Ascending aorta (tissue), 2 donors: ENCODE measurements at places on chromosomes 2 and 18.
A peak's percentile ranks its signal among the peaks of the same experiment; 100 is the strongest.

DNA sequence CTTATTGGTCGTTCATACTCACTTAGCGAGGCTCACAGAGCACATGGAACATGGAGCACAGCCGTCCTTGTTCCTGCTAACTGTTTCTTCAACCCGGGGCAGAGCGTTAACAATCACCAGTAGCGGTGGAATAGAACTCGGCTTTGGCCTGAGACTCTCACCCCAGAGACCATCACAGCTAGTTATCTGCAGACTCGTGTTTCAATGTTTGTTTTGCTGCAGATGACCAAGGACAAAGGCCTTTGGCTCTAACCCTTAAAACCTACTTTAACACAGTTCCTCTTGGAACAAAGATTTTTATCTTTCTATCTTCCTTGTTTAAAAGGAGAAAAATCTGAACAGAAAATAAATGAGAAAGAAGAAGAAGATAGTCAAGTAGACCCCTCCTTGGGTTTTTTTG lies 320.2 kb upstream of the UBE2E3 start:
- DNase-seq, result no peak

DNA sequence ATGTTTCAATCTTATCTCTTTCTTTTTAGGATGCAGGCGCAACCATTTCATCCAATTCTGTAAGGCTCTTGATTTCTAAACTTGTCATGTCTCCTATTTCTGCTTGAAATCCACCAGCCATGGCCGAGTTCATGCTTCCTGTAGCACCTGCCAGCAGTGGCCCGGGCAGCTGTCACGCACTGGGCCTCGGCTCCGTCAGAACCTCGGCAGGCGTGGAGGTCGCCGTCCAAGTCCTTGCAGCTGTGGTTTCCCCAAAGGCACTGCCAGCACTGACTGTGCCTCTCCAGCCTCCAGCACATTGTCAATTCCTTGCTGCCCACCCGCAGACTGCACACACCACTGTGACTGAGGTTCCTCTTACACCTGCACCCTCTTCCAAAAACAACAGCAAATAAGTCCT lies 188.7 kb upstream of the SALL3 start:
- DNase-seq, result no peak

- DNase-seq, result no peak
Measured at GRCh38 chr2:151668737-151669136, 65.5 kb downstream of the NEB start.

DNA sequence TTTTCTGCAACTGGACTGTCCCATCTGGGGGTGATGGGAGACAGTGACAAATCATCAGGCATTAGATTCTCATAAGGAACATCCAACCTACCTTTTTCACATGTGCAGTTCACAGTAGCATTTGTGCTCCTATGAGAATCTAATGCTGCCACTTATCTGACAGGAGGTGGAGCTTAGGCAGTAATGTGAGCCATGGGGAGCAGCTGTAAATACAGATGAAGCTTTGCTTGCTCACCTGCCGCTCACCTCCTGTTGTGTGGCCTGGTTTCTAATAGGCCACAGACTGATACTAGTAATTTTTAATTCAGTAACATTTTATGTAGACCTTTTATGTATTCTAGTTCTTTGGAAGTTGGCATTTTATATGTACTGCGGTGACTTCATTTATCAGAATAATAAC lies 180.1 kb upstream of the SPOPL start:
- no peak for DNase-seq

DNA sequence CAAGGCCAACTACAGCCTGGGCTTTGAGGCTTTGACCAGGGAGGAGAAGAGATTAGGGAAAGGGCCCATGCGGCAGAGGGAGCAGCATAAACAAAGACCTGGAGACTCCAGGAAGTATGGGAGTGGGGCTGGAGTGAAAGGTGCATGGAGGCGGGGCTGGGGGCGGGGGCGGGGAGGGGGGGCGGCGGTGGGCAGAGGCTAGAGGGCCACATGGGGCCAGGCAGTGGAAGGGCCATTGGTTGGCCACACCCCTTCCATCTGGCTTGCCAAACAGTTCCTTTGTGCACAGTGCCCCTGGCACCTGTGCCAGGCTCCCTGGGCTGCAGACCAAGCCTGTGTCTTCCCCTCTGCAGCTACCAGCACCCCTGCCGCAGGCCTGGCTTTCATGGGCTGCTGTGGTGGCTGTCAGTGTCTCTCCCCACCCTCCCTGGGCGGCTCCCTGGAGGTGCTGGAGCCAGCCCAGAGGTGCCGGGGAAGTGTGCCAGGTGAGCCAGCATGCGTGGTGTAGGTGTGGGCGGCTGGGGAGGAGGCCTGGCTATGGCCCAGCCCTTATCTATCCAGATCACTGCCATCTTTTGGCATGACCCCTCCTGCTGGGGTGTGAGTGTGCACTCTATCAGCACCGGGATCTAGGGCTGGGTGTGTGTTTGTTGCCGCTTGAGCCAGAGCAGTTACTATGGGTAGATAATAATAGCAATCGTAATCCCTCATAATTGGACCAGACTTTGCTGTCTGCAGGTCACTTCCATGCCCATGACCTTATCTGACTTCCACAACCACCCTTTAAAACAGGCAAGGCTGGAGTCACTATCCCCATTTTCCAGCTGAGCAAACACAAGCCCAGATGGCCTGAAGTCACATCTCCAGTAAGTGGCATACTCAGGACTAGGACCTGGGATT lies 30.5 kb downstream of the DNMT3A start:
- no peak for DNase-seq

DNA sequence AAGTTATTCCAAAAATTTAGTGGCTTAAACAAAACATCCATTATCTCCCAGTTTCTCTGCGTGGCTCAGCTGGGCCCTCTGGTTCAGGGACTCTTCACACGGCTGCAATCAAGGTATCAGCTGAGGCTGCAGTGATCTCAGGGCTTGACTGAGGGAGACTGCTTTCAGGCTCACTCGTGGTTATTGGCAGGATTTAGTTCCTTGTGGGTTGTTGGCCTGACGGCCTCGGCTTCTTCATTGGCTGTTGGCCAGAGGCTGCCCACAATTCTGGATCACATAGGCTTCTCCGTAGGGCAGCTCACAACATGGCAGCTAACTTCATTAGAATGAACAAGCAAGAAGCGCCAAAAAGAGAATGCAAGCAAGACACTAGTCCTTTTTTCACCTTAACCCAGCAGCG lies 90.1 kb downstream of the ABI2 start:
- no peak for DNase-seq

GRCh38 chr2:98734823-98735260 lies 3.9 kb upstream of the MGAT4A start:
- DNase-seq, result no peak

GRCh38 chr2:66105066-66105753 lies 329.7 kb upstream of the MEIS1 start:
- DNase-seq, result no peak

DNA sequence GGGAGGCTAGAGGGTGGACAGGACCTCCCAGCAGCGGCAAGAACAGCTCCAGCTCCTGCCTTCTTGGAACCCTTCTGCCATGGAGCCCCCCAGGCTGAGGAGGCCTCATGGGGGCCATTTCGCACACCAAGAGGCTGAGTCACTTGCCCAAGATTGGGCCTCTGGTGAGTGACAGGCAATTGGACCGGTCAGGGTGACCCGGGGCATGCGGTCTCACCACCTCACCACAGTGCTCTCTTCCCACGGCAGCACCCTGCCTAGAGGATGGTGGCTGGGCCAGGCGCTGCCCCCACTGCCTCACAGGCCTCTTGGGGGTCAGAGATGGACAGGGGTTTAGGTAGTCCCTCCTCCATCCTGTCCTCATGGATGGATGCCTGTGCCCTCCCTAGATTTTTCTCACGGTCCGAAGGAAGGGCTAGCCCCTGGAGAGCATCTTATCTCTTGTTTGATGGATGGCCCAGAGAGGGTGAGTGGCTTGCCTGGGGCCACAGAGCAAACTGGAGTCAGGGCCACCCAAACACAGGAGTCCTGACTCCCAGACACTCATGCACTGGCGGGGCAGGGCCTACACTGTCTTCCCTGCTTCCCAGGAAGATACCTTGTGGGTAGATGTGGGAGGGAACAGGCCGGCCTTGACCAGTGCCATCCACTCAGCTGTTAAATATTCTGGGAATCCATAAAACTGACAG lies 119.2 kb downstream of the INHBB start:
- DNase-seq, result no peak

- DNase-seq, result no peak
Measured at GRCh38 chr2:230944123-230944653, 19.1 kb upstream of the GPR55 start.

GRCh38 chr2:1701020-1701419 lies 43.3 kb downstream of the PXDN start:
- no peak for DNase-seq

GRCh38 chr2:45244928-45245327 lies 235.7 kb upstream of the SIX2 start:
- DNase-seq, result no peak

DNA sequence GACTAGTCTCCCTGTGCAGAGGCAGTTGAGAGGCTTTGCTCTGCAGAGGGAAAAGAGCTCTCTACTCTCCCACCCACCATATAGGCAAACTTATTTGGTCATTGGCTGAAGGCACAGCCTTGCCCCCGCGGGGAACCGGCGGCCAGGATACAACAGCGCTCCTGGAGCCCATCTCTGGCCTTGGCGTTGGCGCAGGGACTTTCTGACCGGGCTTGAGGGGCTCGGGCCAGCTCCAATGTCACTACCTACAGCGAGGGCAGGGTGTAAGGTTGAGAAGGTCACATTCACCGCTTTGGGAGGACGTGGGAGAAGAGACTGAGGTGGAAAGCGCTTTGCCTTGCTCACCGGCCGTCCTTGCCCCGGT lies 2.2 kb downstream of the ONECUT2 start:
- DNase-seq, result no peak

- no peak for DNase-seq
Measured at GRCh38 chr18:42069036-42069435, 114.0 kb downstream of the PIK3C3 start.

- DNase-seq, result no peak
Measured at GRCh38 chr18:70684821-70685220, 396.0 kb downstream of the SOCS6 start.

DNA sequence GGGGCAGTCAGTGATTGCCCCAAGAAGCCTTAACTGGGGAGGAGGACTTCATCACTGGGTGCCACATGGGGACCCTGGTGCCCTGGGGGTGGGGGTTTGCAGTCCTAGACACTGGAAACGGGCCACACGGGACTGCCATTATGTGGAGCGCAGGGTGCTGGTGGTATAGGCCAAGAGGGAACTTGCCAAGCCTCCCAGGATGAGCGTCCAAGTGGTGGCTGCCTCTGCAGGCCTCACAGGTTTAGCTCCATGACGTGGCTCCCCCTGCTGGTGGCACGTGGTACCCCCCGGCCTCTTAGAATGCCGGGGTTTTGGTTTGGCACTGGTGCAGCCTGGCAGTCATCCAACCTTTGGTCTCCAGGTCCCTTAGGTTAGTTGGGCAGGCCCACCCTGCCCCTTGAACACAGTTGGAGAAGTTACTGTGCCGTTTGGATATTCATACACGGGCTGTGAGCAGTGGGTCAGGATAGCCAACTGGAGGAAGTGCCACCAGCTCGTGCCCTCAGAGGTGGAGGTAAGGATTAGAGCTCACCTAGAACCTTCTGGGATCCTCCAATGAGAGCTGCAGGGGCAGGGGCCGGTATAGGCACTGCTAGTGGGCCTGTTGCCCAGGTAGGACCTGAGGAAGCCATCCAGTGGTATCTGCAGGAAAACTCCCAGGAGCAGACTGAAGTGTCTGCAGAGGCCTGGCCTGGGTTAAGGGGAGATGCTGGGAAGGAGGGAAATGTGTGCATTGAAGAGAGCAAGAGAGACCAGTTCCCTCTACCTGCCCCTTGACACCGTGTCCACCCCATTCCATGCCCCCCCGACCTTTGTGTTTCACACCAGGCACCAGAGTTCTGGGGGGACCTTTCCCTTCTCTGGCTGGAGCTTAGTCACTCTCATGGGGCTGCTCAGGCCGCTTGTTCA lies 5.7 kb downstream of the PTMA start:
- DNase-seq, result peak; percentile 95

- no peak for DNase-seq
Measured at GRCh38 chr2:70790136-70790828, at the start of gene FIGLA. Gene FIGLA (minus strand): TSS chr2:70790643. CDS start chr2:70790638, 5 bp downstream.

GRCh38 chr2:148918554-148918953 lies 43.5 kb downstream of the KIF5C start:
- no peak for DNase-seq

- peak; percentile 42 for DNase-seq
Measured at GRCh38 chr2:96092573-96092877, 23.8 kb downstream of the ADRA2B start.

DNA sequence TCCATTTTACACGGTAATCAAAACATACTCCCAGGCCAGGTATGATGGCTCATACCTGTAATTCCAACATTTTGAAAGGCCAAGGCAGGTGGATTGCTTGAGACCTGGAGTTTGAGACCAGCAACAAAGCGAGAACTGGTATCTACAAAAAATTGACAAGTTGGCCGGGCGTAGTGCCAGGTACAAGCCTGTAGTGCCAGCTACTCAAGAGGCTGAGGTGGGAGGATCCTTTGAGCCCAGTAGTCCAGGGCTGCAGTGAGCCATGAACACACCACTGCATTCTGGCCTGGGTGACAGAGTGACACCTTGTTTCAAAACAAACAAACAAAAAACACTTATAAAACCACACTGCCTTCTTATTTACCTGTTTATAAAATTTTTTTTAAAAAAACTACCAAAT lies 80.8 kb downstream of the GAREM1 start:
- DNase-seq, result no peak

DNA sequence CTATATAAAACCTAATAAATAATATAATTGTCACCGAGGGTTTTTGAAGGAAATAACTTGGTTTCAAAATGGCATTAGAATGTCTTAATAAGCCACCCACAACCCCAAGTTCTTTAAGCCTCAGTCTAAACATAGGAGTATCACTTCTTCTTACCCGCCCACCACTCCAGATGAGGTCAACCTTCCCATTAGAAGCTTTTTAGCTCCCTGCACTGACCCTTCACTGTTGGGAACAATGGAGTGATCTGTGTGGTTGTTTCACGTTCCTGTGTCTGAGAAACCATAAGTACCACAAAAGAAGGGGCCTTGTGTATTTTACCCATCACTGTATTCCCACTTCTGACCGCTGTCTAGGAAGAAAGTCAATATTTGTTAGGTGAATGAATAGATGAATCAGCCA lies 326.3 kb upstream of the ZNF521 start:
- no peak for DNase-seq

DNA sequence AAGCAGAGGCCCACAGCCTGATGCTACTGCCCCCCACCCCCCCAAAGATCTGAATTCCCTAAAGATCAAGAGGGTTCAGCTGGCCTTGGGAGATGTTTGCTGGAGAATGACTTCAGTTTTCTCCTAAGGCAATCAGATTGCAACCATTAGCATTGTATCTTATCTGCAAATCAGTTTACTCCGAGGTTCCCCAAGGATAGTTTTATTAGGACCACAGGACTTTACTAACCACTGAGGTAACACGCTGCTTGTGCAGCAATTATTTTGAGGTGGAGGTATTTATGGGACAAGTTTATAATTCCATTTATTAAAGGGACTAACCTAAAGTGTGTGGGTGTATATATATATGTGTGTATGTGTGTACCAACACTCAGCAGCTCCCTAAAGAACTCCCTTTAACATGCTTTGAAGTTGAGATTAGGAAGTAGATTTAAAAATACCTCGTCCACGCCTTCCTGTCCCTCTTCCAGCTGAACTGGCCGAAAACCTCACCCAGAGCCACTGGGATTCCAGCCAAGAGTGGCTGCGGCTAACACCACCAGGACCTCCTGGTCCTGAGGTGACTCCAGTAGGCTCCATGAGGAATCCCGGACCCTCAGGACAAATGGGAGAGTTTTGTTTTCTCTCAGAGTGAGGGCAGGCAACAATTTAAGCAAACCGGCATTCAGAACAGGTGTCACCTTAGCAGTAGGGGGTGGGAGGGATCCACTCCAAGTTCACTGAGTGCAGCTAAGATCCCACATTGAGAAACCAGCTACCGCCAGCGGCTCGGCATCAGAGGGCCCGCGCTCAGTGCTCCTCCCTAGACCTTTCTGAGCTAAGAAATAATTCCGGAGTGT lies 3.0 kb upstream of the DLX1 start:
- DNase-seq, result no peak

GRCh38 chr2:35033748-35034147 lies 1321.8 kb upstream of the CRIM1 start:
- DNase-seq, result no peak
